ENCODE measurements at places on chromosomes 3 and 15. TPM values are rescaled to one million over a fixed set of nuclear protein-coding genes. Genes with fewer than 3 reads are reported as not detected.

The NDUFB4 gene
- 124 TPM for total RNA-seq

The SPTSSB gene
- not detected for total RNA-seq

The FEZF2 gene
- not detected for total RNA-seq

The EFCAB12 gene
- 0.45 TPM for total RNA-seq

The ITIH3 gene
- not detected for total RNA-seq

The GALK2 gene
- total RNA-seq, result 23.1 TPM

The VEPH1 gene
- total RNA-seq, result not detected

DNA sequence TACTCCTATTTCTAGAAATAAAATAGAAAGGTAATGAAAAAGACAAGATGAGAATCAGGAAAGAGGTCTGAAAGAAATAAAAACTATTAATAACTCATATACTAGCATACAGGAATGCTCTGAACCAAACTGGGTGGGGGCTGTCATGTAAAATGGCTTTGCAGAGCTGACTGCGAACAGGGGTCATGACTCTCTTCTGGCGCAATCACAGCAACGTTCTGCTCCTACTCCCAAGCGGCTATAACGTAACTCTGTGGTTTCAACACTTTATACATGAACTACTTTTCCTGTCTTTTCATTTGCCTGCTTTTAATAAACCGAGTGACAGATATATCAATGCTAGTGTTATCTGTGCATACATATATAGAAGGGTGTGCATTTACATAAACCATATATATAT is 116.7 kb downstream of the DLG1 start:
- no peaks in the 10 kb centered on the region for H3K4me1 ChIP-seq
- DNase-seq, result no peak
- no peak overlapping the region for H3K4me3 ChIP-seq
- H3K27me3 ChIP-seq, result no peaks in the 10 kb centered on the region
- H3K27ac ChIP-seq, result no peak overlapping the region
- peaks cover 8% of the 10 kb centered on the region for H3K36me3 ChIP-seq

DNA sequence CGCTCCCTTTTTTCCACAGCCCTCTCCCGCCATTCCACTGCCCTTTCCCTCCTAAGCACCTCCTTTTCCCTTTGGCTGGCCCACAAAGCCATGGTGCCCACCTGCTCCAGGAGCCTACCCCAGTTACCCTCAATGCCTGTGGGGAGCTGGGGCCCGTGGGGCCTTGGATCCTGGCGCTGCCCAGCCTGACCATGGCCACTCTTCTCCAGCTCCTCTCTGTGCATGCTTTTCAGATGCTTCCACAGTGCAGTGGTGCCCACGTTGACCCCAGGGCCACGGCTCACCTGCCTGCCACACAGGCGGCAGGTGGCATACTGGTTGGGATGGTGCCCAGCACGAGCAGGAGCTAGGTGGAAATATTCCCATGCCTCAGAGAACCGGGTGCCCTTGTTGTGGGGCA is 1.5 kb downstream of the ZBED2 start:
- DNase-seq, result no peak
- H3K4me3 ChIP-seq, result peak overlapping the region; percentile 29
- H3K27ac ChIP-seq, result peak overlapping the region; percentile 79
- H3K36me3 ChIP-seq, result peaks cover 89% of the 10 kb centered on the region
- no peaks in the 10 kb centered on the region for H3K27me3 ChIP-seq

GRCh38 chr15:63605036-63605435 is 7.8 kb downstream of the FBXL22 start:
- H3K27me3 ChIP-seq, result peaks cover 3% of the 10 kb centered on the region
- H3K4me1 ChIP-seq, result peaks cover 64% of the 10 kb centered on the region
- no peak overlapping the region for H3K4me3 ChIP-seq

DNA sequence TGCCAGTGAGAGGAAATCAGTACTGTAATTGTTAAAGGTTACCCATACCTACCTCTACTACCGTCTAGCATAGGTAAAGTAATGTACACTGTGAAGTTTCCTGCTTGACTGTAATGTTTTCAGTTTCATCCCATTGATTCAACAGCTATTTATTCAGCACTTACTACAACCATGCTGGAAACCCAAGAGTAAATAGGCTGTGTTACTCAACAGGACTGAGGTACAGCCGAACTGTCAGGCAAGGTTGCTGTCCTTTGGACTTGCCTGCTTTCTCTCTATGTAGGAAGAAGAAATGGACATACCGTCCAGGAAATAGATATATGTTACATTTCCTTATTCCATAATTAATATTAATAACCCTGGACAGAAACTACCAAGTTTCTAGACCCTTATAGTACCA is 265.5 kb downstream of the NR2F2 start:
- no peaks in the 10 kb centered on the region for H3K4me1 ChIP-seq
- no peak overlapping the region for H3K4me3 ChIP-seq
- no peaks in the 10 kb centered on the region for H3K36me3 ChIP-seq
- H3K27me3 ChIP-seq, result no peaks in the 10 kb centered on the region
- H3K27ac ChIP-seq, result no peak overlapping the region

GRCh38 chr15:55247311-55247710 is 42.3 kb downstream of the RAB27A start:
- DNase-seq, result no peak
- H3K4me3 ChIP-seq, result no peak overlapping the region
- peaks cover 69% of the 10 kb centered on the region for H3K36me3 ChIP-seq
- peaks cover 73% of the 10 kb centered on the region for H3K4me1 ChIP-seq
- H3K27ac ChIP-seq, result no peak overlapping the region

DNA sequence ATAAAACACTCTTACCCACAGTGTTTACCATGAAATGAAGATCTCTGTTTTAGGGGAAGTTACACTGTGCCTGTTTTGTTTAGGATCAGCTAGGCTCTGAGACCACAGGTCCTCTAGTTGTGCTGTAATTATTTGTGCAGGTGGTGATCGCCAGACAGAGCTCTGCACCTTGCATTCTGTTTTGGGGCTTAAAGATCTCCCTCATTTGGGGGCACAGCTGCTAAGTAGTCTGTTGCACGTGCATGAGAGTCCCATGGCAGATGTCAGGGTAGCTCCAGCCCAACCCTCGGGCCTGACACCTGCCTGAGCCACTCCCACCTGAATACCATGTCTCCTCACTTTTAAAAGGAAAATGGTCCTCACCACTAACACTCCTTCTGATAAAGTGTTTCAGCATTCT is 12.4 kb downstream of the C3orf20 start:
- H3K4me1 ChIP-seq, result no peaks in the 10 kb centered on the region
- H3K27ac ChIP-seq, result no peak overlapping the region
- no peaks in the 10 kb centered on the region for H3K36me3 ChIP-seq
- no peak for DNase-seq

Data from activated CD8-positive, alpha-beta T cell treated with anti-CD3 and anti-CD28 coated beads, Interleukin-2, amount 10 ng/mL, durations not matched to agents 7 days and 5 days (primary cell).